ENCODE measurements at places on chromosomes 6 and 20.

DNA sequence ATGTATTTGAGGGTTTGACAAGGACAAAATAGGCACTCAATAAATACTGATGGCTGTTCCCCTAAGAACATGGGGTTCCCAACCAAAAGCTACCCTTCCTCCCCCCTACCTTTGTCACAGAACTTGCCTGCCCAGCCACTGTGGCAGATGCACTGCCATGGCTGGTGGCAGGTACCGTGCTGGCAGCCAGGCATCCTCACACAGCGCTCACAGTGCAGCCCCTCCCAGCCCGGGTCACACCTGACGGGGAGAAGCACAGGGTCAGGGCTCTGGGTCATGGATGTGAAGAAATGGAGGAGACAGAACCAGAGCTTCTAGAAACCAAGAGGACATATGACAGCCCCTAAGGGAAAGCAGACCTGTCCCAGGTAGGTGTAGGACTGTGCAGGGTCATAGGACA is 2.5 kb downstream of the DLK2 start:
- no peak for DNase-seq

- DNase-seq: no peak
Measured at GRCh38 chr6:107655864-107656263, 165.9 kb downstream of the SOBP start.

DNA sequence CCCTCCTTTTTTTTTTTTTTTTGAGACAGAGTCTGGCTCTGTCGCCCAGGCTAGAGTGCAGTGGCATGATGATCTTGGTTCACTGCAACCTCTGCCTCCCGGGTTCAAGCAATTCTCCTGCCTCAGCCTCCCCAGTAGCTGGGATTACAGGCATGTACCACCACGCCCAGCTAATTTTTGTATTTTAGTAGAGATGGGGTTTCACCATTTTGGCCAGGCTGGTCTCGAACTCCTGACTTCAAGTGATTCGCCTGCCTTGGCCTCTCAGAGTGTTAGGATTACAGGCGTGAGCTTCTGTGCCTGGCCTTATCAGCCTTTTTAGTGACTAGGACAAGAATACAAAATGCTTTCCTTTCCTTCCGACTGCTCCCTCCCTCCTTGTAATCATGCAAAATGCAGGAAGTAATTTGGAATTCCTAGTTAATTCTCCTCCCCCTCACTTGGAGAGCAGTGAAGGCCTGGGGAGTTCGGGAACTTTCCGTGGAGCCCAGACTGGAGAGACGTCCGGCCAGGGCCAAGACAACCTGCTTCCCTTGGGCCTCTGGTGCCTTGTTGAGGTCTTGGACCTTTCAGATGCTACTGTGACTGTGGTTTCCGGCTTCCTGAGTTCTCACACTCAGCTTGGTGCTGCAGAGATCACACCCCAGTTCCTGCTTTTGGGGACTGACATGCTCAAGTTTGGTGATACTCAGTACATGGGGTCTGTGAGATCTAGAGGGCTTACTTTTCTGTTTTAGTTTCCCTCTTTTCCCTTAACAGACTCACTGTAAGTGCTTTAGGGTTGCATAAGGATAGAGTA is 3.9 kb upstream of the PHF20 start:
- DNase-seq: peak; percentile 69

DNA sequence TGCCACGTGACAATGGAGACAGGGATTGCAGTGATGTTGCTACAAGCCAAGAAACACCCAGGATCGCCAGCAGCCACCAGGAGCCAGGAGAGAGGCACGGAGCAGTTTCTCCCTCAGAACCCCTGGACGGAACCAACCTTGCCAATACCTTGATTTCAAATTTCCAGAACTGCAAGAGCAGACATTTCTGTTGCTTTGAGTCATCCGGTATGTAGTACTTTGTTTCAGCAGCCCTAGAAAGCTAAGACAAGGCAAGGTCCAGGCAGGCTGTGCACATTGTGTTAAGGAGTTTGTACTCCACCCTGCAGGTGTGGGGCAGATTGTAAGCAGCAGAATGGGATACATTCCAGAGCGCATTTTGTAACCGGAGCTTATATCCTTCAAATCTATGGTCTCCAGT is 48.3 kb downstream of the TRERF1 start:
- no peak for DNase-seq

- DNase-seq: no peak
Measured at GRCh38 chr6:61193771-61194170, 1092.3 kb downstream of the KHDRBS2 start.

DNA sequence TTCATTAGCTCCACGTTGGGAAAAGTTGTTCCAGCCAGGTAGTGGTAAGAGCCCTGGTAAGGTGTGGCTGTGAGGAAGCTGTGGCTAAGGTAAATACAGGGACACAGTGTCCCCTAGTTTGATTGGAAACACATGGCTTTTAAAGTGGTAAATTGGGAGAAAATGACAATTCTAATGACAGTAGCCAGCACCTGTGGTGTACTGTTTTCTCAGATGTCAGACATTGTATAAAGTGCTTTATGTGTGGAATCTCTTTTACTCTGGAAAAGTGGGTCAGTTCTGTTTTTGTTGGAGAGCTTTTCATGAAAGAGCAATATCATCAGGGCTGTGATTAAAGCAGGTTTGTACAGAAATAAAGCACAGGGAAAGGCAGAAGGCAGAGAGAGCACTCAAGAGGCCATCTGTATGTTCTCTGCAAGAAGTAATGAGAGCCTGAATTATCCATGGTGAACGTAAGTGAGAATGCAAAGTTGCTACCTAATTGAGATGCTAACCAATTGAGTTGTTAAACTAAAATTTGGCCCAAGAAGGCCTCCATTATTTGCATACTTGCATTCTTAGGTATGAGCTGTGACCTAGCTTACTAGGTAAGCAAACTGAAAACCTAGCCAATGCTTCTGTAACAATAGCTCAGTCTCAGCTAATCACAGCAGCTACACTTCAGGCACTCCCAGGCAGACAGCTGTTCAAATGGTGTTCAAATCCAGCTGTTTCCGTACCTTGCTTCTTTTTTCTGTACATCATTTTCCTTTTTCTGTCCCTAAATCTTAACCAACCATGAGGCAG is 28.2 kb downstream of the MRAP2 start:
- no peak for DNase-seq

GRCh38 chr20:944148-944547 is 28.0 kb upstream of the ANGPT4 start:
- no peak for DNase-seq

DNA sequence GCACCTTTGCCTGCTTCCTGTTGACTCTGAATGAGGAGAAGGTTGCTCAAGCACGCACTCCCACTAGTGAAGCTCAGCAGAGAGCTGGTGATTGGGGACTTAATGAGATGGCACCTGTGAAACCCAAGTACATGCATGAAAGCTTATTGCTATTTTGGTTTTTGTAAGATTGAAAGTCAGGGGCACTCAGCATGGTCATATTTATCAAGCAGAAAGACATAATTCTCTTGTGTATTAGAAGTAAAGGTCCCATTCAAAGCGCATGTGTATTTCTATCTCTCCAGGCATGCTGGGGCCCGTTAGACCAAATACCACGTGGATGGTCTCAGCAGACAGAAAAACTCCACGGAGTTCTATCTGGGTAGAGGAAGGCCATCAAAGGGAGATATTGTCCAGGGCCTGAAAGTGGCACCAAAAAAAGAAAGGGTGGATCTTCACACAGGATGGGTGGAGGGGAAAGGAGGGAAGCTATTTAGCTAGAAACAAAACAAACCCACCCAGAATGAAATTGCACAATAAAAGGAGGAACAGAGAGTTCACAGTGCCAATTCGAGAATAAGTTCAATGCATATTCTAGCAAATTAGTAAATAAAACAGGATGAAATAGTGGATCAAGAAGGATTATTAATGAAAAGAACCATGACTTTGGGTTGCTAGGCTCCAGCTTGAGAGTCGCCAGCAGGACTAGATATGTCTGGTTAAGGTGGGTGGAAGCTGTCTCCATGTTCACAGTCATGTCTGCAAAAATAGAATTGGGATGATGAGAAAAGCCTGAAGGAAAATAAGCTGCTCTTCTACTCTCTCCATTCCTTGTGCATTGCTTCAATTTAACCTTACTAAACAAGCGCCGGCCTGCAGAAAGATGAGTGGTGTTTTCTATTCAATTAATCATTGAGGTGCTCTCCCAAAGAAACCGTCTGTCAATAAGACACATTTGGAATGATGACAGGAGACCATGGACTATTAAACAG is 224.9 kb upstream of the DTNBP1 start:
- no peak for DNase-seq

GRCh38 chr20:58973179-58973578 is 7.9 kb upstream of the NELFCD start:
- DNase-seq: no peak

DNA sequence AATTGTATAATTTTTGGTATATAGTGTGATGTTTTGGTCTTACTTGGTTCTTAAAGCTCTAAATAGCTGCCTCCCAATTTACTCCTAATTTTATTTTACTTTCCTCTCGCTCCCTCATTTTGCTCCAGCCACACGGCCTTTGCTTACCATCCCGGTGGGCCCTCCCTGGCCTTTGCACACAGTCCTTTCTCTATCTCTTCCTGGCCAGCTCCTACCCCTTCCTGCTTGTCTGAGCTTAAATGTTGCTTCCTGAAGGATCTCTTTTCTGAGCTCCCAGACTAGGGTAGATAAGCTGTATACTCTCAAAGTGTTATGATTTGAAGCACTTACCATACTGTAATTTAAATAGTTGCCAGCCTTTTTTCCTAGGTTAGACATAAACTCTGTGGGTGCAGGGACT is 121.7 kb downstream of the UTRN start:
- DNase-seq: peak; percentile 20

DNA sequence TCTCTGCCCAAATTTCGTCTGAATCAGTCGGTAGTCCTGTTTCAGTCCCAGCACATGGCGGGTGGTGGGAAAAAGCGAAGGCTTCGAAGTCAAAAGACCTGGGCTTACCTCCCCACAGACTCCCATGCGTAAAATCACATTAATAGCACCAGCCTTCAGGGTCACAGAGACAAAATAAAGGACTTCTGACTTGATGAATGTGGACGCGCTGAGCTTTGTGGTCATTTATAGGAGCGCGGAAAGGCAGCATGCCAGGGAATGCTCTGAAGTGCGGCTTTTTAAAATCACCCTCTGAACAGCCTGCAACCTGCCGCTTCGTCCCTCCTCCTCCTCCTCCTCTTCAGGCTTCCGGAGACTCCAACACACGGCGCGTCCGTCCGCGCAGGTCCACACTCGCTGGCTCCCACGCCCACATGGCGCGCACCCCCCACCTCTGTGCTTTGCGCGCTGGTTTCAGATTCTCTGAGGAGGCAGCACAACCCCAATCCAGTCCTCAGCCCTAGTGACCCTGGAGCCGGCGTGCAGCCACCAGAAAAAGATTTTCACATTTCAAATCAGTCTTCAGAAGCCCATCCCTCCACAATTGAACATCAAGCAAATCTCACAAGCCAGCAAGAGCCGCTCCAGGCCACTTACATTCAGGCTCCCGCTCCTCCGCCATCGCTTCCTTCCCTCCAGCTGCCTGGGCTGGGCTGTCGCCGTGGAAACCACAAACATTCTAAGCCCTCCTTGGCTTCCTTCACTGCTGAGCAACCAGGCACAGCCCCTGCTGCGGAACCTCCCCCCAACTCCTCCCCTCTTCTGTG is at the start of gene C6orf118:
Gene C6orf118 (minus strand): TSS at position 680 of the 806 bp plus-strand sequence. CDS start 19 bp downstream, at position 661.
- DNase-seq: peak; percentile 29

DNA sequence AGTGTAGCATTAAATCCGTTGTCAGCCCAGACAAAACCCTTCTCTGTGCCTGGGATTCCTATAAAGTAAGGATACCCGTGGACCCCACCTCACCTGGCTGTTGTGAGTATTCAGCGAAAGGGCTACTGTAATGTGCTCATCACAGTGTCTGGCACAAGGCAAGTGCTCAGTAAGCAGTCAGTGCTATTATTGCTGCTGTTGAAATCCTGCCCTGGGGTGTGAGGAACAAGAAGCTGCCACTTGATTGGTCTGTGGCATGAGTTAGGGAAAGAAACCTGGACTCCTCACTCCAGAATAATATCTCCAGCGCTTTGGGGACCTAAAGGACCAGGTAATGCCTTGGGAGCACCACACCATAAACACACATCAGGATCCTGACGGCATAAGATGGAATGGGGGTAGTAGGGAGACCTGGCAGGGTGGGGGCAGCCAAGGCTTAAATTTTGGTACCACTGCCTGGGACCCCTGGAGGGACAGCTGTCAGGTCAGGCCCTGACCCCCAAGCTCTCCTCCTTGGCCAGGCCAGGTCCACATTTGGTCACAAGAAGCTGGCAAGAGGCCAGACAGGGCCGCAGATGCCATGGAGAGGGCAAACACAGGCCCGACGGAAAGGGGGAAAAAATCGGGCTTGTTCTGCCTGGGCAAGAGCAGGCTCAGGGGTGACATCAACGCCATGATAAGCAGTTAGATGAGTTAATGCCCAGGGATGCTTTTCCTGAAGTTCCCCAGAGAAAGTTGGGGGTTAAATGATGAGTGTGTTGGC is 66.5 kb downstream of the MRPL14 start:
- no peak for DNase-seq

DNA sequence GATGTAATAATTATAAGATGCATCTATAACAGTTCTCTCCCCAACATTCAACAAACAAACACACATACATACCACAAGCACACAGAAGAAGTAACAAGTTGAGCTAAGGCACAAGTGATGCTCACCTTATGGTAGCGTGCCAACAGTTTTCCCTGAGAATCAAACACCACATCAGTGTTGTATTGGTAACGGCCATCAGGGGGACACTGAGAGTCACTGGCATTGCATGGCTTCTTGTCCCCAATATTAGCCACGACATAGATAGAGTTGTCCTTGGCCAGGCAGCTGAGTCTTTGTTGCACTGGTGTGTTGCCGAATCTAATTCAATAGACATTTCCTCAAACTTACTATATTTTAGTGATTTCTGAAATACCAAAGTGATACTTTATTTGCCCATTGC is 14.8 kb upstream of the VNN1 start:
- no peak for DNase-seq

GRCh38 chr6:163710532-163711470 is 296.3 kb downstream of the QKI start:
- DNase-seq: no peak

- DNase-seq: no peak
Measured at GRCh38 chr6:16697437-16698161, 63.7 kb downstream of the ATXN1 start.

DNA sequence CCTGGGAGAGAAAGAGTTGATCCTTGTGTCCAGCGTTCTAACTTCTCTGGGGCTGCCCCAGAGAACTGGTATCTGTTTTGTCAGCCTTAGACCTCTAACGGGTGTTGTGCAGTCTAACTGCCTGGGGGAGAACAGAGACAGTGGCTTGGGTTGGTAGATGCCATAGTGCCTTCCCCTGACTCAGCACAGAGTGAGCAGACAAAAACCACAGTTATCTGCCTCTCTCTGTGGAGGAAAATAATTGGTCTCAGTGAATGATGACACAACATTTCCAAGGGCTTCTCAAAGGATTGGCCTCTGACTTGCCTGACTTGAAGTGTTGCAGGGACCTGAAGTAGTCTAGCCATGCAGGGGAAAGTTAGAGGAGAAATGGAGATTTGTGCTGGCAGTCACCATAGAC is 226.2 kb upstream of the MAN1A1 start:
- DNase-seq: no peak

DNA sequence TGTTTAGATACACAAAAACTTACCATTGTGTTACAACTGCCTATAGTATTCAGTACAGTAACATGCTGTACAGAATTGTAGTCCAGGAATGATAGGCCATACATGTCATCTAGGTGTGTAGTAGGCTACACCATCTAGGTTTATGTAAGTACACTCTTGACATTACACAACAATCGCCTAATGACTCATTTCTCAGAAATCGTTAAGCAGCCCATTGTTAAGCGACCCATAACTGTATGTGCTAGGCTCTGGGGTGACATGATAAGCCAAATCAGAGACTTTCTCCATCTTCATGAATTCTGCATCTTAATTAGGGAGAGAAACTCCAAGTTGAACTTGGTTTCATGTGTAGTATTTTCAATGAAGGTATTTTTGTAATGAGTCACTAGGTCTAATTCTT is 17.2 kb downstream of the STK35 start:
- DNase-seq: no peak
